ENCODE measurements at places on chromosomes 4 and X.

DNA sequence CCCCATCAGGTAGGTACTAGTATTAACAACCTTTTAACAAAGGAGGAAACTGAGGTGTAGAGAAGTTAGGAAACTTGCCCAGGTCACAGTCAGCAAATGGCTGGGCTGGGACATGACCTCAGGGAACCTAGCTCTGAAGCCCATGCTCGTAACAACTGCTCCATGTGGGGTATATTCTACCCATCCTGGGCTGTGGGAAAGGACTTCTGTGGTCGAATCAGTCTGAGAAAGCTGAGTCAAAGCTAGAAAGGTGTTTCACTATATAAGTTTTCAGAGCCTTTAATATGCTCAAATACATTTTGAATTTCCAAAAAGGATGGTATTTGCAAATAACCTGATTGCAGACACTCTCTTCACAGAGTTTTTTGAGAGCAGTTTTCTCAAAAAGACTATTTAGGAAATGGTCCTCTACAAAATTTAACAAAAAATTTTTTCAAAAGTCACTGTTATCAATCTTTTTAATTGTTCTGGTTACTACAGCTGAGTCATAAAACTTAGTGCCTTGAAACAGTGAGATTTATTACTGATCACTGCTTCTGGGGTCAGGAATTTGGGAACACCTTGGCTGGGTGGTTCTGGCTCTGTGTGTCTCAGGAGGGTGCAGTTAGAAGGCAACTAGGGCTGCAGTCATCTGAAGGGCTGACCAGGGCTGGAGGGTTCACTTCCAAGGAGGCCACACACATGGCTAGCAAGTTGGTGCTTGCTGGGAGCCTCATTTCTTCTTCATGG is 53.6 kb downstream of the NSG1 start:
- no peak for DNase-seq

DNA sequence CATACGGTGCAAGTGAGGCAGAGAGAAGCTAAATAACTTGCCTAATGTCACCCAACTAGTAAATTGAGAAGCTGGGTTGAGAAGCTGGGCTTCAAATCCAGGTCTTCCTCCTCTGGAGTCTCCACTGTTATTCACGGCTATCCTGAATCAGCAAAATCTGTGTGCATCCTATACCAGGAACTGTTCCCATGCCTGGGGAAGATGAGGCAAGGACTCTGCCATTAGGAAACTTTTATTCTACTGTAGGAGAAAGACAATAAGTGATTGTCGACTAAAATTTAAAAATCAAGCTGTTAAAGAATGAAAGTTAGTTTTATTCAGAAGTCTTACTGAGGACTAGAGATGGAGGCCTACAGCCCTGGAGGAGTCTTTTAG is 872 bp upstream of the TEC start:
- no peak for DNase-seq

DNA sequence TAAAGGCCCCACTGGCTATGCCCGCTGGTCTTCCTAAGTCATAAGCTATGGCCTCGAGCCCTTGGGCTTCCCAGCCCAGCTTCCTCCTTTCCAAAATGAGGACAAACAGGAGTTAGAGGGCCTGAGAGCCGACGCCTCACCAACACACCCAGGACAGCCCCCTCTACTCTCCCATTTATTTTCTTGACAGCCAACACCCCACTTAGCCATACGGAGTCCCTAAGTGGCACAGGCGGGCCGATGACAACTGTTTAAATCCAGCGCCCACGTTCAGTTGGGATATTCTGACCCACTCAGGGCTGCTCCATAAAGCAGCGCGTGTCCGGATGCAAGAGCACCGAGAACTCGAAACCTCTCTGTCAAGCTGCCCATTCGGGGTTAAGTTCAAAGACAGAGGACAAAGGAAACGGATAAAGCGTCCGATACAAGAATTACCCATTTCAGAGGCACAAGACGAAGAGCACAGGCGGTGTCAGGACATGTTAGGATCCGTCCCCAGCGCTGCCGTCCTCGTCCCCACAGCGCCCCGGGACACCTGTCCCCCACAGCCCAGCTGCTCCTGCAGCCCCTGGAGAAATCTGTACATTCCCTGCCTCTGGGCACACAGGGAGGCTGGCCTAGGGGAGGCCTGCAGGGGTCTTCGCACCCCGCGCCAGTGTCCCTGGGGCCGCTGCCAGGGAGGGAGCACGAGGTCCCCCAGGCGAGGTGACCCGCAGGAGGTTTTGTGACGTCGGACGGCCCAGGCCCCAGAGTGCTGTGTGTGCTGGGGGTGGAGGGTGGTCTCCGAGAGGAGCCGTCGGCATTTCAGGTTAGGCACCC is 1.2 kb downstream of the PRKX start:
- no peak for DNase-seq

DNA sequence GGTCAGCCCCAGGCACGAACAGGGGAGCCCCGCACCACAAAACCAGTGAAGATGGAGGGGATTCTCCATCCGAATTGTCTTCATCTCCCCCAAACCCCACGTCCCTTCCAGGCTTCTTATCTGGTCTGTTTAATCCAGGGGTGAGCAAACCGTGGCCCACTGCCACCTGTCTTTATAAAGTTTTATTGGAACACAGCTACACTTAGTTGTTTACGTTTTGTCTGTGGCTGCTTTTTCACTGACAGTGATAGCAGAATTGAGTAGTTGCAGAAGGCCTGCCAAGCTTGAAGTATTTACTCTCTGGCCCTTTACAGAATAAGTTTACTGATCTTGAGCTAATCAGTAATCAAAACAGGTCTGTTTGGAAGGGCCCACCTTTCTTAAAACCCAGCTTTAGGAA is 324.0 kb downstream of the ARHGAP10 start:
- DNase-seq = no peak

- no peak for DNase-seq
These were observed 223.4 kb downstream of the BCOR start for GRCh38 chrX:39874202-39874816.

- DNase-seq = no peak
These were observed 196.9 kb downstream of the NSUN7 start for GRCh38 chr4:40946652-40947051.

DNA sequence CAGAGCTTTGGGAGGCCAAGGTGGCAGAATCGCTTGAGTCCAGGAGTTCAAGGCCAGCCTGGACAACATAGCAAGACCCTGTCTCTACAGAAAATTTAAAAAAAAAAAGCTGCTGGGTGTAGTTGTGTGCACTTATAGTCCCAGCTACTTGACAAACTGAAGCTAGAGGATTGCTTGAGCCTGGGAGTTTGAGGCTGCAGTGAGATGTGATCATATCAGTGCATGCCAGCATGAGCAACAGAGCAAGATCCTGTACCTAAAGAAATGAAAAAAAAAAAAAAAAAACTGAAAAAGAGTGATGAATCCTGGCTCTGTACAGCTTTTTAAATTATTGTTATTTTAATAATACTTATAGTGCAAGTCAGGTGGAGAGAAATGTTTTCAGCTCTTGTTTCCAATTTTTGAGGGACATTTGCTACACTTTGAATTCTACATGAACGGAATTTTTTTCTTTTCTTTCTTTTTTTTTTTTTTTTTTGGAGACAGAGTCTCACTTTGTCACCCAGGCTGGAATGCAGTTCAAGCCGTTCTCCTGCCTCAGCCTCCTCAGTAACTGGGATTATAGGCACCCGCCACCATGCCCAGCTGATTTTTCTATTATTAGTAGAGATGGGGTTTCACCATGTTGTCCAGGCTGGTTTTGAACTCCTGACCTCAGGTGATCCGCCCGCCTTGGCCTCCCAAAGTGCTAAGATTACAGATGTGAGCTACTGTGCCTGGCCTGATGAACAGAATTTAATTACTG is 215.6 kb downstream of the FSTL5 start:
- no peak for DNase-seq

GRCh38 chr4:168815379-168816345 is 194.4 kb downstream of the CBR4 start:
- DNase-seq = no peak

DNA sequence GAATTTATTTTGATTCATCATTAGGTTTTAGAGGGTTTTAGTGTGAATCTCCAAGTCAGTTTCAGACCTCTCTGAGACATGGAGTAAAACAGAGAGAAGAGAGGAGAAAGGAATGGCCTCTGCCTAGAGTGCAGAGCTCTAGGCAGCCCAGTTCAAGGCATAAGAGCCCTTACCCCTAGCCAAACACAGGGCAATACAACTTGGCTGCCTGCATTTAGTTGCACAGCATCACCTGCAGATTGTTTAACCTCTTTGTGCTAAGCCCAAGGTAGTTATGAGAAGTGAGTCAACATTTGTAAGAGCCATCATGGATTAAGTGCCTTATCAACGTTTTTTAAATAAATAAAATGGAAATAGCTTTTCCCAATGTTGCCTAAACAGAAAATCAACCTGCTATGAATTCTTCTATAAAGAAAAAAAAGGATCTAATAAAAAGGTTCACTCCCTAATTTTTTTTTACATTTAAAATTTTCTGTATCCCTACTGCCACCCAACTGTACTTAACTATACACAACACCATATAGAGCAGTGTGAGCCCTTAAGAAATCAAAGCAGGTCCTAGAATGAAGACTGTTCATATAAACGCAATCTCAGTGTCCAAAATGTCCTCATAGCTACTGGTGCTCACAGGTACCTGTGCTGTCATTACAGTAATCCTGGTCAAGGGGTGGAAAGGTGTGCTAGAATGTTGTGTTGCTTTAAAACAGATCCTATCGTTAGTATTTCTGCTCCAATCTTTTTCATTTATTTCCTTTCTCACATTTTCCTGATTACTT is 36.0 kb downstream of the PF4 start:
- DNase-seq = no peak

DNA sequence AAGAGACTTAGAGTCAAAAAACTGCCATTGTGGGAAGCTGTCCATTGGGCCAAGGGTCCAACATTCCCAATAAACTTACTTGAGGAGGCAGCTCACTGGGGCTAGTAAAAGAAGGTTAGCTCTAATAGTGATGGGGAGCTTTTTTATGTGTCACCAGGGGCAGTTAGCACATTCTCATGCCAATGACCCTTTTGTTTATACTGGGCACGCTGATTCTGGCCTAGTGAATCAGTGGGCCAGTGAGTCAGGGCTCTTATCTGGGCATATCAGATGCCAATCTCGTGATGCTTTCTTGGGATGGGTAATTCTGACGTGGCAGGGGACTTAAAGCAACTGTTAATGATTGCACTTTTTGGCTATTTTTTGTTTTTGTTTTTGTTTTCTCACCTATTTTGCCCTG is 27.8 kb downstream of the TCEAL1 start:
- no peak for DNase-seq

GRCh38 chr4:21569638-21570037 is 378.9 kb downstream of the KCNIP4 start:
- DNase-seq = no peak

GRCh38 chr4:178812866-178813265 is 1370.6 kb upstream of the AGA start:
- DNase-seq = no peak

- no peak for DNase-seq
These were observed 53.4 kb downstream of the ABCG2 start for GRCh38 chr4:88104902-88105610.

DNA sequence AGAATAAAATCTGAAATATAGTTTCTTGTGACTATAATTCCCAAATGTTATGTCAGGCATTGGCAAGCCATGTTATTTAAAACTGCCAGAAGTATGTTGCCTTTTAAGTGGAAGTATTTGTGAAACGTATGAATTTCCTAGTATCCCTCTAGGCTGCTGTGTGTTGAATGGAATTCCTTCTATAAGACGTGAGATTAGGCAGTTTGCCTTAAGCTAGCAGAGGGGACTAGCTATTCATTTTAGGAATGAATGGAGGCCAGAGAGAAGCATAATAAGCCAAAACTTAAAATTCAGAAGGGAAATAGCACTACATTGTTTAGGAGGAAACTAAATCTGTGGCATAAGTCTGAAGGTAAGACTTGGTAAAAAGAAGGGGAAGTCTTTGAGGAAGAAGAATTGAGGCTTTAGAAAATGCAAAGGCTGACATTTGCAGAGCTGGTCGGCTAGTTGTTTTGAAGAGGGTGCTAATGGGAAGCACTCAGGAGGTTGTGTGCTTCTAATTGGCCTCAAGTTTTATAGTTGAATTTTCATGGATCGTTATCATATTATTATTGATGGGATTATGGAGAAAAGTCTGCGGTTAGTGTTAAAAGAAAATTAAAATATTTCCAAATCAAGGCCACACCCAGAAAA is 57.1 kb downstream of the TMEM131L start:
- no peak for DNase-seq

DNA sequence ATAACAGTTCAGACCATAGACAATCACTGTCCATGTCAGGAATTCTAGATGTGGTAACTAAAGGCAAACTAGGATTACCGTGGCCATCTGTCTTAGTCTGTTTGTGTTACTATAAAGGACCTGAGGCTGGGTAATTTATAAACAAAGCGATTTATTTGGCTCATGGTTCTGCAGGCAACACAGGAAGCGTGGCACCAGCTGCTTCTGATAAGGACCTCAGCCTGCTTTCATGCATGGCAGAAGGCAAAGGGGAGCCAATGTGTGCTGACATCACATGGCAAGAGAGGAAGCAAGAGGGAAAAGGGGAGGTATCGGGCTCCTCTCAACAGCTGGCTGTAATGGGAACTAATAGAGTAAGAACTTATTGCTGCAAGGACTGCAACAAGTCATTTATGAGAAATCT is 376.7 kb downstream of the GPM6A start:
- DNase-seq = no peak

- DNase-seq = no peak
These were observed 9.6 kb upstream of the OTUD4 start for GRCh38 chr4:145189981-145190380.

- DNase-seq = peak; percentile 66
These were observed 86.1 kb downstream of the CPE start for GRCh38 chr4:165464813-165465381.

DNA sequence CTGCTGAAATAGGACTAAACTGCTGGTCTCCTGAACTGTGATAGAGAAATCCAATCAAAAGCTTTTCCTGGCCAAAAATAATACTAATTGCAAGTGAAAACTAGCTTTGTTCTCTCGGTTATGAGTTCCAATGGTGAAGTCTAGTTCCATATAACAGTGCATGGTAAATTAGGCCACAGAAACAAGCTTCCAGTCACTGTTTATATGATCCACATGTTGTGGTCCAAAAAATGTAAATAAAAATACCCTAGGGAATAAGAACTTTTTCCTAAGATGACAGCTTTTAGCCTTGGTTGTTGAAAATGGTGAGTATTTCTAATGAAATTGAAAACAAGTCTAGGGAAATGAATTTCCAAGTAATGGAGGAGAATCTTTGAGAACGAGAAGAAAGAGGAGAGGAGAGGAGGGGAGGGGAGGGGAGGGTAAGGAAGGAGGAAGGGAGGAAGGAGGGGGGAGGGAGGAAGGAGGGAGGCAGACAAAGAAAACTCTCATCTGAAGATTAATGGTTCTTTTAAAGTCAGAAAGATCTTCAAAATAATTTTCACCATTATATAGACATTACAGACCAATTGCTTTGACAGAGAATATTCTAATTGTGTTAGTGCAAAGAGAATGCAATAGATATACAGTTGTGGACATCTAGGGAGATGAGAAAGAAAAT is 26.1 kb downstream of the PALLD start:
- DNase-seq = no peak

GRCh38 chr4:53507671-53508286 is 83.5 kb downstream of the LNX1 start:
- DNase-seq = no peak

GRCh38 chr4:94378047-94378446 is 35.4 kb upstream of the HPGDS start:
- no peak for DNase-seq

GRCh38 chr4:104967034-104967401 is 179.7 kb upstream of the TET2 start:
- DNase-seq = no peak

GRCh38 chr4:125306533-125306932 is 8.2 kb upstream of the FAT4 start:
- no peak for DNase-seq

Measured in iPS-NIHi11 (cell line).